ENCODE measurements at places on chromosomes 6 and 20.
A peak's percentile ranks its signal among the peaks of the same experiment; 100 is the strongest.

DNA sequence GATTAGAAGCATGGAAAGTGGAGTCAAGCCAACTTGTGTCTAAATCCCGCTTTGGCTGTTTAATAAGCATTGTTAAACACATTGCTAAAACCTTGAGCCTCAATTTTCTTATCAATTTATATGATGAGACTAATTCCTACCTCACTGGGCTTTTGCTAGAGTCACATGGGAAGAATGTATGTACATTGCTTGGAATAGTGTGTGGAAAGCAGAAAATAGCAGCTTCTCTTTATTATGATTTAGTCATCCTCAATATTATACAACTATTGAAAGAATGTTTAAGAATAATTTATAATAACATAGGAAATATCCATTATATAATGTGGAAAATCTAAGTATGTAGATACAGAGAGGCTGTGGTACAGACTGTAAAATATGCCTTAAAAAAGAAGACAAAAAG is 313.0 kb upstream of the CDYL start:
- DNase-seq = no peak

DNA sequence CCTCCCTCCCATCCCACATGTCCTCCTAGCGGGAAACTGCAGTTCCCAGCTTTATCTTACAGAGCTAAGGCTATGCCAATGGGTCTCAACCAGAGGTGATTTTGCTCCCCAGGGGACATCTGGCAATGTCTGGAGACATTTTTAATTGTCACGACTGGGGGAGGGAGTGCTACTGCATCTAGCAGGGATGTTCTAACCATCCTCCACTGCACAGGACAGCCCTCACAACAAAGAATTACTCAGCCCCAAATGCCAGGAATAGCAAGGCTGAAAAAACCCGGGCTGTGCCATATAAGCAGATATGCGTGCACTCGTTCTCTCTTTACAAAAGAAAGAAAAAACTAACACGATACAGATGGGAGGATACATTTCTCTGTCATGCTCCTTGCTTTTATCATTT is 8.5 kb downstream of the MRPS18A start:
- no peak for DNase-seq

DNA sequence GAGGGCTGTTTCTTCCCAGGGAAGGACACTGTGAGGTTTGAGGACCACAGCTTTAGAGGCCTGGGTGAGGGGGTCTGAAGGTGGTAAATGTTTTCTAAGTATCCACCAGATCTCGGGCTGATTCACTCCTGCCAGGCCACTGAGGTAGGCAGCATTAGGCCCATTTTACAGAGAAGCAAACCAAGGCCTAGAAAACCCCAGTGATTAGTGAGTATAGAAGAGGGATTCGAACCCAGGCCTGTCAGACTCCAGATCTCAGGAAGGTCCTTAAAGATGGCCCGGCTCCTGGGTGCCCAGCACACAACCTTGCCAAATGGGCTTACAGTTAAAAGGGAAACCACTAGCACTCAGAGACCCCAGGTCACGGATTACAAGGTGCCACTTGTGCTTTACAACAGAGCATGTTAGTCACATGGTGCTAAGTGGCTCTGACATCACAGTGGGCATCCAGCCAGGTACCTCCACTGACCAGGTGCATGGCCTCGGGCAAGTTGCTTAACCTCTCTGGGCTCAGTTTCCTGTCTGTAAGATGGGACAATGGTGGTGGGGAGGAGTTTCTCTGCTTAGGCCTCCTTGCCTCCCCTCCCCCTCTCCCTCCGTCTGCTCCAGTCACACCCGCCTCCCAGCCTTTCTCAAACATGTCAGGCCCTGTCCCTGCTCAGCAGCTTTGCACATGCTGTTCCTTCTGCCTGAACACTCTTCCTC is 18.8 kb upstream of the SIRPA start:
- DNase-seq = no peak

GRCh38 chr6:140370976-140371870 is 996.8 kb upstream of the CITED2 start:
- DNase-seq = no peak

DNA sequence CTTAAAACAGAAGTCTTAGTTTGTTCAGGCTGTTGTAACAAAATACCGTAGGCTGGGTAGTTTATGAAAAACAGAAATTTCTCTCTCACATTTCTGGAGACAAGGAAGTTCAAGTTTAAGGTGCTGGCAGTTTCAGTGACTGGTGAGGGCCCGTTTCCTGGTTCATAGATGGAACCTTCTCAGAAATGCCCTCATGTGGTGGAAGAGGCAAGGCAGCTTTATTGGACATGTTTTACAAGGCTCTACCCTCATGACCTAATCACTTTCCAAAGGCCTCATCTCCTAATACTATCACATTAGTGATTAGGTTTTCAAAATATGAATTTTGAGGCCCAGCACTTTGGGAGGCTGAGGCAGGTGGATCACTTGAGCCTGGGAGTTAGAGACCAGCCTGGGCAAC is 2.4 kb downstream of the HEBP2 start:
- peak; percentile 21 for DNase-seq

DNA sequence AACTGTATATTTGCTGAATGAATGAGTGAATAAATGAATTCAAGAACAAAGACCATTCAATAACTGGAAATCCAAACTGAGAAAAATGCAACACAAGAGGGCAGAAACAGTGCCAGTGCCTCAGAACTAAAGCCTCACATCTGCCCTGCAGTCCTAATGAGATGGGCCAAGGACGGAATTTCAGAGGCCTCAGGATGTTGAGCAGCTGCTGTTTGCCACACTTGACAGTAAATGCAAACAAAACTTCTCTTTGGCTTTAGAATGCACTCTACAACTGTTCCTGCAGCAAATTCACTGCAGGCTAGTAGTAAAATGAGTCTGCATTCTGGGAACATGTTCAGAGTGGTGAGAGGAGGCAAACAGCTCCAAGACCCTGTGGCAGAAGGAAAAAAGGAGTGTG is 177.6 kb upstream of the LRFN2 start:
- no peak for DNase-seq

DNA sequence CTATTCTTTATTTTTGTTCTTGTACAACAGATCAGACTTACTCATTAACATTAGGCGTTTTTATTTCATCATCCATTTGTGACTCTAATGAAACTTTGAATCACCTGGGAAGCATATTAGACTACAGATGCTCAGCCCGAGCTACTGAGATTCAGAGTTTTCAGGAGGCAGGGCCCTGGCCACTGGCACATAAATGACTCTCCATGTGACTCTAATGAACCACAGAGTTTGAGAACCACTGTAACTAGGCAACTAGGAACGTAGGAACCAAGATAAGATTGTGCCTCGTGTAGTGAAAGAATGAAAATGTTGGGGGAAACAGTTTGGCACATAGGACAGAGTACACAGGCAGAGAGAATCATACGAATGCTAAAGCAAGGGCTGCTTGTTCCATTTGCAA is 405.9 kb upstream of the BTBD3 start:
- DNase-seq = no peak

DNA sequence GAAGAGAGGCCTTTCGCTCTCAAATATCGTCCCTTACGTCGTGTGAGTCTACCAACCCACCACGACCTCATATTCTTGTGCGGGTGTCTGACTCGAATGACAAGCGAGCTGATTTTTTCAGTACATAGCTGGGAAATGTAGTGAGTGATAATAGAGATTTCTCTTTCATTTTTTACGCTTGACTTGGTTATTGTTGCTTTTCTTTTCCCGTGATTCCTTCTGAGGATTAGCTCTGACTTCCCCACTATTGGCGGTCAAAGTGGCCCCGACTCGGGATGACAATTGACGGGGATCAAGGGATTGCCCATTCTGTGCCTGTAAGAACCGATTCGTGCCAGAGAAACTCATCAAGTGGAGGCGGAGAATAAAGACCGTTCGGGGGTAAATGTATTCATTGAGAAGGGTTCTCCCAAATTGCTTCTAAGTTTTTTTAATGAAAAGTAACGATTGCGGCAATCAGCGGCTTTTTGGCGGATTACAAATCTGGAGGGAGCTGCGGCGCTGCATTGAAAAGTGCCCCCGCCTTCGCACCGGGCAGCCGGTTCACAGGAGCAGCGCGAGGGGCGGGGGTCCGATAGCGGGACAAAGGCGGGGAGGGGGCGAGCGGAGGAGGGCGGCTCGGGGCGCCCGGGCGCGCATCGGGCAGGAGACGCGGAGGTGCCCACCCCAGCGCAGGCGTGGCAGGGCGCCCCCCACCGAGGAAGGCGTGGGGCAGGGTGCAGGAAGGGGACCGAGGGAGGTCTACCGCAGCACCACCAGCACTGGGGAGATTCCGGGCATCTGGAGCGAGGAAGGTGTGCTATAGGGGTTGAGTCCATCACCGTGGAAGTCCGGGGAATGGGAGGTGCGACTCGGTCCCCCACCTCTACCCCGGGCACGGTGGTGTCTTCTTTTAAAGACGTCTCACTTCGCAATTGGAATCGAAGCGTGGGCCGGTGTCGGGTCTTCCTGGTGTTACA is 44.5 kb upstream of the OSTM1 start:
- DNase-seq = no peak

- no peak for DNase-seq
Measured at GRCh38 chr6:159404296-159404695, 235.1 kb downstream of the FNDC1 start.

- DNase-seq = no peak
Measured at GRCh38 chr6:167287513-167288048, 3.5 kb upstream of the UNC93A start.

DNA sequence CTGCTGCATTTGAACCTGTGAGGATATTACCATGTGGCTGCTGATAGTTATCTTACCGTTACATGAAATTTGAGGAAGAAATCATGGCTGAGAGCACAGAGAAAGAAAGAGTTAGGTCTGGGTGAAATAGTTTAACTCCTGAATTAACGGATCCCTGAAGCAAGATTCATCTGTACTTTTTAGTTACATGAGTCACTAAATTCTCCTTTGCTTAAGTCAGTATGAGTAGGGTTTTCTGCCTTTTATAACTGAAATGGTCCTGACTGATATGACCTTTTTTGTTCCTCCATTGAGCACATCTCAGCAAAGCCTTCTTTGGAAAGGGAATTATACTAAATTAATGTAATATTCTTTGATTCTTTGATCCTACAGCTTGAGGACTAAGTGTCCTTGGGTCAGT is 333.3 kb upstream of the ZFP64 start:
- DNase-seq = no peak

DNA sequence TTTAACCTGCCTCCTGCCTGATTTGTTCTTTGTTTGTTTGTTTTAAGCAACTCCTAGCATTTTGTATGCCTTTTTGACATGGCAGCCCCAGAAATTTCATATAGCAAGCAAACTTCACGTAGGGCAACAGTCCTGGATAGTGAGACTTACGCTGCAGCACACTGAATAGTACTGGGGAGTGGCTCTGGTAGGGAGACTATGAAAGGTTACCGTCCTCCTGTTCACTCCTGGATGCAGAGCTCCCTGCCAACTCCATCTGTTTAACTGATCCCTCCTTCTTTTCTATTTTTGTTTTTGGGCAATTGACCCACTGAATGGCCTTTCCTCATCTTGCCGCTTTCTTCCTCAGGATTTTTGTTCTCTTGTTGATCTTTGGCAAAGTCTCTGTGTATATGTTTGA is 44.5 kb upstream of the BMP6 start:
- DNase-seq = no peak

GRCh38 chr6:105550955-105551620 is 148.2 kb upstream of the PREP start:
- no peak for DNase-seq

DNA sequence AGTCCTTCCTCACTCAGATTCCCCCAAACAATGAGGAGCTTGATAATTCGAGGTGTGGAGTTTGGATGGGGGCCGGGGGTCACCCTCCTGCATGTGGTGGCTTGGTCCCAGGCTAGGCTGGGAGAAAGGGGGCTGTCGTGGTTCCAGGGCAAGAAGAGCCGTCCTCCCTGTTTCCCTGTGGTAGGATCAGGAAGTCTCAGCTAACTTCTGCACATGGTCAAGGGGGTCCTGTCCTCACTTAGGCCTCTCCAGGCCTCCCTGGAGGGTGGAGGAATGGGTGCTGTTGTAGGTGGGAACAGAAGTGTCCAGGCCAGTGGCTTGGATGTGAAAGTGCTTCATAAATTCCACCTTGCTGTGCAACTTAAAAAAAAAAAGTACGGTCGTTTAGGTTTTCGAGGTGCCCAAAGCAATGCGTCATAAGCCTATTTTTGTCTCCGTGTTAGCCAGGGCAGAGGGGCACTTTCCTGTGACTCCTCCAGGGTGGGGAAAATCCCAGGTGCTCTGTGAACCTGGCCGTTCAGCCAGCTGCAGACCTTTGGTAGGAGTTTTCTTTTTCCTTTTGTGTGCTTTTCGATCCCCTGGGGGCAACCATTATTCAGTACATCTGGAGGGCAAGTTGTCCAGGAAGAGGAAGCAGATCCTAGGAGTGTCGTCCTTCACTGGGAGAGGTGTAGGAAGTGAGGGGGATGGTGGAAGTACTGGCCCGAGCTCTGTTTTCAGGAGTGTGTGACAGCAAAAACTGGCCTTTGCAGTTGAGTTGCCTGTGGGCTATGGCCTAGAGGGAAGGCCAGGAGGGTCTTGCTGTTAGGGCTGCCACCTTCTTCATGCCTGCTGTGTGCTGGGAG is 9.6 kb downstream of the IGF2R start:
- DNase-seq = no peak

DNA sequence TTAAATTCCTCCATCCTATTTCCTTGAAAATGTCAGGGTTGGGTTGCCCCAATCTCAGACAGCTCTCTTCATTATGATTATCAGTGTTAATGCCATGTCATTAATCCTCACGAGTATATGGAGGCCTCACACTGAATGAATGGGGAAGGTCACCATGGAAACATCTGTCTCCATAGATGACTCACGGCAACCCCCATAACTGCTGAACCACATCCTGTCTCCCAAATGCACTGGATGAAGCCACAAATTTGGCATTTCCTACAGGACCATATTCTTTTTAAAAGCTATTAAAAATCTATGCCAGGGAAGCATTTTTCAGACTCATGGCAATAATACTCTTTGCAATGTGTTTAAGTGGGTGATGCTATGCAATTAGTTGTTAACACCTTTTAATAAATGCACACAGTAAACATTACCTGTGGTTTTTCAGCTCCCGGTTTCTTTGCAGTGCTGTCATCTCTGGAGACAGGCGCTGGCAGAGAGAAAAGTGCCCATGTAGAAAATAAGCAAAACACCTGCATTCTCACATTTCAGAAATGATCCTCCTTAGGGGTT is 80.1 kb upstream of the PTPRK start:
- peak; percentile 79 for DNase-seq

Data from Kasumi-1 (cell line).